CD4-positive, alpha-beta T cell (primary cell): ENCODE measurements at places on chromosomes 1 and 21.
A peak's percentile ranks its signal among the peaks of the same experiment; 100 is the strongest.

GRCh38 chr1:22848405-22848804 lies 124.3 kb downstream of the LACTBL1 start:
- H3K27me3 ChIP-seq, result peaks cover 10% of the 10 kb centered on the region
- H3K36me3 ChIP-seq, result no peaks in the 10 kb centered on the region
- no peaks in the 10 kb centered on the region for H3K4me1 ChIP-seq
- no peak for DNase-seq

DNA sequence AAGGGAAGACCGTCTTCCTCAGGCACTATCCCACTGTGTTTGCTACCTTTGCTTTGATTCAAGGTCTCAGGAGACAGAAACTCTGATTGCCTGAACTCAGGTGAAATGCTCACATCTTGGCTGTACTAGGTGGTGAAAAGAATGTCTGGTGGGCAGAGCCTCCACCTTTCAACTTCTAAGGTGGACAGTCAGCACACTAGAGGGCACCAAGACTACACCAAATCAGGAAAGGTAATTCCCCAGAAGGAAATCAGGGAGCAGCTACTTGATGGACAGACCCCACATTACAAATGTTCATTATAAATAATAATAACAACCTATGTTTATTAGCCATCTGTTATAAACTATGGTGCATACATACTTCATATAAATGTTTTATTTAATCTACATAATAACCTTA lies 220.9 kb downstream of the ATG4C start:
- H3K4me3 ChIP-seq, result no peak overlapping the region
- H3K4me1 ChIP-seq, result no peaks in the 10 kb centered on the region
- DNase-seq, result no peak
- H3K27me3 ChIP-seq, result peaks cover 4% of the 10 kb centered on the region
- H3K36me3 ChIP-seq, result no peaks in the 10 kb centered on the region
- no peak overlapping the region for H3K27ac ChIP-seq

- H3K27ac ChIP-seq, result no peak overlapping the region
- DNase-seq, result no peak
- no peak overlapping the region for H3K4me3 ChIP-seq
- peaks cover 7% of the 10 kb centered on the region for H3K27me3 ChIP-seq
- no peaks in the 10 kb centered on the region for H3K36me3 ChIP-seq
These were observed 96.0 kb downstream of the PGBD5 start for GRCh38 chr1:230330157-230330556.

- H3K36me3 ChIP-seq, result no peaks in the 10 kb centered on the region
- H3K4me1 ChIP-seq, result peaks cover 40% of the 10 kb centered on the region
- DNase-seq, result peak; percentile 88
- no peaks in the 10 kb centered on the region for H3K27me3 ChIP-seq
- H3K4me3 ChIP-seq, result peak within 1 kb of the TSS; percentile 82
- peak within 1 kb of the TSS; percentile 37 for H3K27ac ChIP-seq
These were observed at the start of gene CSRP1 for GRCh38 chr1:201506557-201507359. Gene CSRP1 (minus strand): TSS chr1:201507123. CDS start chr1:201496303, 10,820 bp downstream.

DNA sequence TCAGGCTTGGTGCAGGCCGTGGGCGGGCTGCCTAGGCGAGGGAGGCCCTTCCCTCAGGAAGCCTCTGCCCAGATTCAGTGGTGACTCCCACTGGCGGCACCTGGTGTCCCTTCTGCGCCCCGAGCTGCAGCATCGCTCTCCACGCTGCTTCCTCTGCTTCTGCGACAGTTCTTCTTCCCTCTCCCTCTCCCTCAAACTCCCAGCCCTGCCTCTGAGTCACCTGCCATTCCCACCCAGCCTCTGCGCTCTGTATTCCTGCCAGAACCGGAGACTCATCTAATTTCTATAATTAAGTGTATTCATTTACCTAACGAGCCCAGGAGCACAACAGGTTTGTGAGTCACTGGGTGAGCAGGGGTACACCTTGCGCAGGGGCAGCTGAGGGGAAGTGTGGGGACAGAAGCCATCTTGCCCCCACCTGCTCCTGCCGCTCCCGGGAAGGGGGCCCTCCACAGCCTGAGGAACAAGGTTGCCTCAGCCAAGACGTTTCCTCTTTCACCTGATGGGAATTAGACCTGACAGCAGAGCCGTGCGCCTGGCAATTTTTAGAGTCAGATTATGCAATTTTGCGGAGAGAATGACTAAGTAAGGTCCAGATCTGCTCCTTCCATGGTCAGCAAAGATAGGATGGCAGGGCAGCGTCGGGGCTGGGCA lies 19.4 kb downstream of the KCNC4 start:
- H3K27ac ChIP-seq, result no peak overlapping the region
- no peaks in the 10 kb centered on the region for H3K4me1 ChIP-seq
- peaks cover 11% of the 10 kb centered on the region for H3K36me3 ChIP-seq
- DNase-seq, result no peak
- no peak overlapping the region for H3K4me3 ChIP-seq
- H3K27me3 ChIP-seq, result no peaks in the 10 kb centered on the region

DNA sequence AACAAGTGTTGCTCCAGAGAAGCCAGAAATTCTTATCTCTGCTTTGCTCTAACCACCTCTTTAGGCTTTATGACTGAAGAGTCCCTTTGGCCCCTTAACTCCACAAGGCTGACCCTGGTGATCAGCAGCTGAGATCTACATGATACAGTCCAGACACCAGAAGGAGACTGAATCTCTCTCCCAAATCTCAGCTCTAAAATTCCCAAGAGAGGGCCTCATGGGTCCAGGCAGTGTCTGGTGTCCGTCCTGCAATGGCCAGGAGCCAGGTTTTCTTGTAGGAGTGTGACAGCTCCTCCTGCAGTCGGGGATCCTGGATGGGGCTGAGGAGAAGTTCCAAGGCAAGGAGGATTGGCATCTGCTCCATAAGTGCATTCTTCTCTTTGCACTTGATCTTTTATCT lies 35.3 kb downstream of the L1TD1 start:
- DNase-seq, result no peak
- no peaks in the 10 kb centered on the region for H3K4me1 ChIP-seq
- H3K36me3 ChIP-seq, result no peaks in the 10 kb centered on the region
- no peak overlapping the region for H3K4me3 ChIP-seq

GRCh38 chr1:112807999-112808398 lies 92.9 kb upstream of the PPM1J start:
- no peak overlapping the region for H3K4me3 ChIP-seq
- no peaks in the 10 kb centered on the region for H3K4me1 ChIP-seq
- no peak overlapping the region for H3K27ac ChIP-seq
- H3K27me3 ChIP-seq, result no peaks in the 10 kb centered on the region

- no peak overlapping the region for H3K27ac ChIP-seq
- H3K4me1 ChIP-seq, result peaks cover 40% of the 10 kb centered on the region
- H3K4me3 ChIP-seq, result peak overlapping the region; percentile 40
- no peaks in the 10 kb centered on the region for H3K36me3 ChIP-seq
- peaks cover 1% of the 10 kb centered on the region for H3K27me3 ChIP-seq
- peak; percentile 92 for DNase-seq
These were observed 559 bp upstream of the AGRN start for GRCh38 chr1:1019122-1019999.

- DNase-seq, result no peak
- peaks cover 28% of the 10 kb centered on the region for H3K4me1 ChIP-seq
- H3K27me3 ChIP-seq, result no peaks in the 10 kb centered on the region
- peak overlapping the region; percentile 80 for H3K4me3 ChIP-seq
These were observed 1.4 kb upstream of the VAMP4 start for GRCh38 chr1:171743081-171743870.

- H3K4me1 ChIP-seq, result peaks cover 91% of the 10 kb centered on the region
- H3K27ac ChIP-seq, result no peak overlapping the region
- no peaks in the 10 kb centered on the region for H3K27me3 ChIP-seq
- no peaks in the 10 kb centered on the region for H3K36me3 ChIP-seq
- no peak for DNase-seq
These were observed 177.1 kb upstream of the EDN2 start for GRCh38 chr1:41661428-41662060.

GRCh38 chr1:245750261-245750660 lies 595.5 kb downstream of the KIF26B start:
- H3K27me3 ChIP-seq, result no peaks in the 10 kb centered on the region
- H3K4me1 ChIP-seq, result no peaks in the 10 kb centered on the region
- no peak for DNase-seq
- H3K27ac ChIP-seq, result no peak overlapping the region

- DNase-seq, result no peak
- H3K4me3 ChIP-seq, result no peak overlapping the region
- H3K36me3 ChIP-seq, result no peaks in the 10 kb centered on the region
These were observed 82.4 kb upstream of the SMYD2 start for GRCh38 chr1:214198571-214198970.

- H3K27ac ChIP-seq, result no peak overlapping the region
- peak overlapping the region; percentile 84 for H3K4me3 ChIP-seq
- H3K4me1 ChIP-seq, result peaks cover 32% of the 10 kb centered on the region
- peaks cover 21% of the 10 kb centered on the region for H3K36me3 ChIP-seq
- H3K27me3 ChIP-seq, result no peaks in the 10 kb centered on the region
These were observed 1.0 kb downstream of the PRDX6 start for GRCh38 chr1:173478094-173478674.

GRCh38 chr1:75625795-75626194 lies 14.9 kb upstream of the SLC44A5 start:
- no peak overlapping the region for H3K4me3 ChIP-seq
- no peaks in the 10 kb centered on the region for H3K36me3 ChIP-seq
- H3K27ac ChIP-seq, result no peak overlapping the region
- DNase-seq, result no peak
- no peaks in the 10 kb centered on the region for H3K4me1 ChIP-seq
- no peaks in the 10 kb centered on the region for H3K27me3 ChIP-seq

DNA sequence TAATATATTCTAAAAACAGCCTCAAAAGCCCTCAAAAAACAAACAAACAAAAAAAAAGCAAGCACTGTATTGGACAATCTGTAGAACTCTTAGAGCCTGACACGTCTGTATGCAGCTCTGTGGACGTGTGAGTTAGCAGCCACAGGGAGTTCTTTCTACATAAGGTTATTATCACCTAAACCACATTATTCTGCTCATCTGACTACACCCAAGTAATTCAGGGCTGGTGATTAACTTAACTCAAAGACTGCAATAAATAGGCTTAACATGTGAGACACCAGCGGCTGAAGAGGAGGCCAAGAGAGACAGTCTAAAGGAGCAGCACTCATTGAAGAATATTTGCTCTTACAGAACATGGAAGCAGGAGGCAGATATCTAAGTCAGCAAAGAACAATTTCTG lies 316.0 kb downstream of the VAV3 start:
- no peak overlapping the region for H3K27ac ChIP-seq
- H3K36me3 ChIP-seq, result no peaks in the 10 kb centered on the region
- DNase-seq, result no peak
- H3K4me1 ChIP-seq, result no peaks in the 10 kb centered on the region
- no peaks in the 10 kb centered on the region for H3K27me3 ChIP-seq

DNA sequence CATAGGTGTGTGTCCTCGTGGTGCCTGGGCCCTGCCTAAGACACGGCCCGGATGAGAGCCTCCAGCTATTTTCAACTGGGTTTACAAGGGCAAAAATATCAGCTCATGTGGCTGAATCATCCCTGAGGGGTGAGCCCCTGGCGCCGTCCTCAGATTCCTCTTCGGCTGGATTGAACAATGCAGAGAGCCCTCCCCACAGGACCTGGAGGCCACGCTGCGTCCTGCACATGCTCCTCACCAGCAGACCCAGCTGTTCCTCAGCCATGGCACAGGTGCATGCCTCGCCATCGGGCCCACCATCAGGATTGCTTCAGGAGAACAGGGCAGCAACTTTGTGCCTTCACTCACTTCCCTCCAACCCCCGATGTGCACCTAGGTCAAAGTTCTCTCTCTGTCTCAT lies 35.3 kb downstream of the TFF3 start:
- no peak overlapping the region for H3K27ac ChIP-seq
- no peaks in the 10 kb centered on the region for H3K4me1 ChIP-seq
- no peaks in the 10 kb centered on the region for H3K27me3 ChIP-seq
- peaks cover 58% of the 10 kb centered on the region for H3K36me3 ChIP-seq
- no peak for DNase-seq

DNA sequence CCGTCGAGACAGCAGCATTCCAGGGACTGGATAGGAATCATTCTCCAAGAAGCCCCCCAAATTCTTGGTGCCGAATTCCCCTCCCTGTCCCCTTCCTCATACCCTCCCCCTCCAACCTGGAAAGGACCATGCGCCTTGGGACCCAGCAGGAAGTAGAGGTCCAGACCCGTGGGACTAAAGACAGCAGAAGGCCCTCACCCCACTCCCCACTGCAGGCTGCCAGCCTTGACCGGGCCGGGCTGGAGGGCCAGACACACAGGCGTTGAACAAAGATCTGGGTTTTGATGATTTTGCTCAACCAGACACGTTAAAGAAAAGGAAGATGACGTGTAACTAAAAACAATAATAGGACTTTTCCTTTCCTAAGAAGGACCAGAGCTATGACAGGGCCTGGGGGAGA lies 286.5 kb downstream of the NPHP4 start:
- H3K4me3 ChIP-seq, result no peak overlapping the region
- no peaks in the 10 kb centered on the region for H3K27me3 ChIP-seq
- H3K4me1 ChIP-seq, result no peaks in the 10 kb centered on the region
- no peak overlapping the region for H3K27ac ChIP-seq

DNA sequence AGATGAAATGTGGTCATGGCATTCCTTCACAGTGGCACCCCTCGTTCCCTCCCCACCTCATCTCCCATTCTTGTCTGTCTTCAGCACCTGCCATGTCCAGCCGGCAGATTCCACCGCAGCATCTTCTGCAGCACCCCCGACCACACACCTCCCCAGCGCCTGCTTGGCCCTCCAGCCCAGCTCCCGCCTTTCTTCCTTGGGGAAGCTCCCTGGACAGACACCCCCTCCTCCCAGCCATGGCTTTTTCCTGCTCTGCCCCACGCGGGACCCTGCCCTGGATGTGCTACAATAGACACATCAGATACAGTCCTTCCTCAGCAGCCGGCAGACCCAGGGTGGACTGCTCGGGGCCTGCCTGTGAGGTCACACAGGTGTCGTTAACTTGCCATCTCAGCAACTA lies 67.1 kb upstream of the FAM3B start:
- no peak overlapping the region for H3K27ac ChIP-seq
- no peak for DNase-seq
- H3K27me3 ChIP-seq, result no peaks in the 10 kb centered on the region
- H3K4me1 ChIP-seq, result no peaks in the 10 kb centered on the region
- no peak overlapping the region for H3K4me3 ChIP-seq
- H3K36me3 ChIP-seq, result no peaks in the 10 kb centered on the region

DNA sequence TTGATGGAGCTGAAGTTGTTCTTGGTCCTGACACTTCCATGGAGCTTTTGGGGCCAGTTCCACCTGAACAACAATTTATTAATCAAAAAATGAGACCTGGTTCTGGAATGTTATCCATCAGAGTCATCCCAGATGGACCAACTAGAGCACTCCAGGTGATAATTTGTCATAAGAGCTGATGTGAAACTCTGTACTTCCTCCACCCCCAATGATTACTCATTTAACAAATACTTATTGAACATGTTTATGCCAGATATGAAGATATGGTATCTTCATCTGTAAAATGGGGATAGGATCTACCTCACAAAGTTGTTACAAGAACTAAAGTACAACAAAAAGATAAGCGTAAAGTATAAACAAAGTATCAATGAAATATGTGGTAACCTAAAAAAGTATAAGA lies 153.2 kb downstream of the VPS13D start:
- H3K36me3 ChIP-seq, result peaks cover 58% of the 10 kb centered on the region
- peaks cover 29% of the 10 kb centered on the region for H3K4me1 ChIP-seq
- no peak overlapping the region for H3K27ac ChIP-seq
- DNase-seq, result no peak
- H3K27me3 ChIP-seq, result no peaks in the 10 kb centered on the region
